NCI-H1436 treated with DMSO at 0.1 percent for 48 hours (cell line): ENCODE measurements at places on chromosomes 3 and 15.

- no peak for DNase-seq
Observed at GRCh38 chr3:7305561-7305960, 444.6 kb downstream of the GRM7 start.

- no peak for DNase-seq
Observed at GRCh38 chr3:4864503-4864902, 114.7 kb upstream of the BHLHE40 start.

DNA sequence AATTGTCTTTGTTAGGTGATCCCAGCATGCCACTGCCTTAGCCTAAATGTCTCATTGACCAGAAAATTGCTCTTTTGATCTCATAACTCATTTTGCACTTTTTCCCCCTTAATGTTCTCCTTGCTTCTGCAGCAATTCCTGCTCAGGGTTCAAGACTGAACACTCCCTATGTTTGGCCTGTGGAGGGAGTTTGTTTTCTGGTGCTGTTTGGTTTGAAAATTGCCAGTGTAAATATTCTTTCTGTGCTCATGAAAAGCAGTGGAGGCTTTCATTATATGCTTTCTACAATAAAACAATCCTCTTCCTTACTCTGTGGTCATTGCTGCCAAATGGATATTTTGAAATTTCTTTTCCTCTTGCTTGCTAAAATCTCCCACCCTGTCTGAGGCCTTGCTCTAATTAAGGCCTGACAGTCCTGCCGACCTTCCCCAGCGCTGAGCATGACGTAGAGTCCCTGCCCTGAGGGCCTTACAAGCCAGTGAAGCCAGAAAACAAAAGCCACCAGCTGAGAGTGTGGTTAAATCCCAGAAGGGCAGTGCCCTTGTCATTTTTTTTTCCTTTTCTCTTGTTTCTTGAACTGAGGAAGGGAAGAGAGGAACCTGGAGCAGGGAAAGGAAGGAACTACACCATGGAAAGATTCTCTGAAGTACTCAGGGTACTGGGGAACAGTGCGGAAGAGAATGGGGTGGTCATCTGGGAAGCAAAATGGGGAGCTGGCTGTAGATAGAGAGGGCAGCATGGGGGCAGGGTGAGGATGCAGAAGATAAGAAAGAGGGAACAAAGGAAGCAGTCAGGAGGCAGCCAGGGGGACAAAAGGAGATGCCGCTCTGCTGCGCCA is 24.8 kb downstream of the ZBTB38 start:
- DNase-seq = no peak

GRCh38 chr3:136070334-136070733 is 104.8 kb downstream of the PPP2R3A start:
- DNase-seq = no peak

- no peak for DNase-seq
Observed at GRCh38 chr3:54877730-54878129, 50.1 kb downstream of the LRTM1 start.

DNA sequence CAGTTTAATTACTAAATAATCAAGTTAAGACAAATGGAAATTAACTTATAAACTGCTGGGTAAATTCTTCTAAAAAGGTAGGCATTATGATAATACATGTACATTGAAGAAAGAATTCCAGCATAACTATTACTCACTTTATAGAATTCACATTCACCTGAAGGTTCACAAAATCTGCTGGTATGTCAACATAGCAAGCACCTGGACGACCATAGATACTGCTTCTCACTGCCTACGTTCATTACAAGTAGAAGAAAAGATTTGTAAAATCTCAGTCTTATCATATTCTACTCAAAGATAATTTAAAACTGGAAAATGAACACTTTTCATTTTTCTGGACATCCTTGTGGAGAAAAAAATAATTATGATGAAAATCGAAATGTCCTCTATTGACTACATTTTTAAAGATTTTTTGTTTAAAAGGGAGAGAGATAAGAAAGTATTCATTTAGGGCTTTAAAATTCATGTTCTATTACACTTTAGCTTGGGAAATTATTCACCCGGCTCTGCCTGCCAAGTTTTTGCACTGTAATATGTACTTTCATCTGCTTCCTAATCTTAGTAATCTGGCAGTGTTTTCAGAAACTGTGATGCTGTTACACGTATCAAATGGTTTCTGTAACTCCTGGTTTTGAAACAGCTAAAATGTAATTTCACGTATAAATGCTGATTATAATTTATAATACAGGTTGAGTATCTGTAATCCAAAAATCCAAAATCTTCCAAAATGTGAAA is 16.1 kb downstream of the HACL1 start:
- no peak for DNase-seq

GRCh38 chr3:112350018-112350810 is 17.3 kb downstream of the CD200 start:
- peak; percentile 15 for DNase-seq

- no peak for DNase-seq
Observed at GRCh38 chr15:66797921-66798320, 95.9 kb downstream of the SMAD6 start.

DNA sequence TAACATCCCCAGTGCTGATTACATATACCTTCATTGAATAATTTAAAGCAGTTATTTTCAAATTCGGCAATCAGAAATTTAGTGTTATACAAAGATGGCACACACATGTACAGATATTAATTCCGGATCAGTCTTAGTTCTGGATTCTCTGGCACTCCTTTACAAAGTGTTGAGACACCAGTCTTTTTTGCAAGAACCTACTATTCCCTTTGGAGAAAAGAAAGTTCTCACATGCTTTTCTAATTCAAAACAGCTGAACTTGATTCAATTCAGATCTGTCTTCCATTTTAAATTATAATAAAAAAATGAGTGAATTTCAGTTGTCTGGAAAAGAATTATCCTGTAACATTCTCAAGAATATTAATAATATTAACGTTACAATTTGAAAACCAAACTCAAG is 20.4 kb downstream of the CCDC191 start:
- no peak for DNase-seq

- DNase-seq = no peak
Observed at GRCh38 chr3:128376516-128376915, 90.2 kb downstream of the DNAJB8 start.

GRCh38 chr3:127159543-127159942 is 33.4 kb upstream of the PRR23E start:
- DNase-seq = peak; percentile 72

DNA sequence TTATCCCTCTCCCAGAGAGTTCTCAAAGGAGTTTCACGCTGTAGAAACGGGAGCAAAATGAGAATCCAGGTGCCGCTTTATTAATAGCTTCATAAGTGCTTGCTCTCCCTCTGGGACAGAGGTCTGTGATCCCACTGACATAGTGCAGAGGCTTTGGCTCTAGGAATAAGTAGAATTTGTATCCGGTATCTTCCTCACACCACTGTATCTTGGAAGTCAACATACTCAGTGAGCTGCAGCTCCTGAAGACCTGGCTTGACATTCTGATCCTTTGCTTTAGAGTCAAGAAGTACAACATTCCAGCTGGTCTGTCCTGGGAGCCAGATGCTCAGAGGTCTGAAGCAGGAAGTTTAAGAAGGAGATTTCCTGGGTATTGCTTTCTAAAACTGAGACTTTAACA is 323.0 kb downstream of the LPP start:
- no peak for DNase-seq

DNA sequence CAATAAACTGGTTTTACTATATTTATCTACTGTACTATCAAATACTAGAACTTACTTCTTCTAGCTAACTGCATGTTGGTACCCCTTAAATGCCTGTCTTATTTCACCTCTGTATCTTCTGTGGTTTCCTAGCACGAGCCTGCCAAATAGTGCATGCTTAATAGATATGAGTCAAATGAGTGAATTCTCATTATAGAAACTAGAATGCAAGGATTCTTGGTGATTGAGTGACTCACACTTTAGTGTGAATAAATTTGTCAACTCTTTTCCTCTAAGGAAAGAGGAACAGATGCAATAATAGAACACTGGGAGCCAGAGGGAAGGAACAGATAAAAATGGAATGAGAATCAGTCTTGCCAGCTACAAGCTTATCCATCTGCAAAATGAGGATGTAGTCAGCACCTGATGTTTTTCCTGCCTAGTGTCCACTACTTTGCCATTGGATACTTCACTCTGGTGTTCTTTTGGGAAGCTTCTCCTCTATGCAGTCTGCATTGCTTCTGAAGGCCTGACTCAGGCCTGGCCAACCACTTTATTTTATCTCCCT is 189.1 kb upstream of the CADPS start:
- DNase-seq = no peak

DNA sequence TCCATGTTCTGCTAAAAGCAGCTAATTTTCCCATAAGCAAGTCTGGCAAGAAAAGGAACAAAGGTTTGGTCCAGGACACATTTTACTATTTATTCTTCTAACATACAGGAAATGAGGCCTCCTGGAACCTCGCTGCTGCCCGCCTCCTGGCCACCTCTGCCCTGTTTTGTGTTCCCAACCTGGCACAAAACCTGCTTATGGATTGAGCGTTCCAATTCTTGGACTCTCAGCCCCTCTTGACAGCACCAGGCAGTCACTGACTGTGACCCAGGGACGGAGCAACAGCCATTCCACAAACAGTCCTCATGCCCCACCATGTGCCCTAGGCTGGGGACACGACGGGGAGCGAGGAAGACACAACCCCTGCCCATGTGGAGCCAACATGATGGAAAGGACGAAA is 11.6 kb upstream of the SSUH2 start:
- DNase-seq = no peak

DNA sequence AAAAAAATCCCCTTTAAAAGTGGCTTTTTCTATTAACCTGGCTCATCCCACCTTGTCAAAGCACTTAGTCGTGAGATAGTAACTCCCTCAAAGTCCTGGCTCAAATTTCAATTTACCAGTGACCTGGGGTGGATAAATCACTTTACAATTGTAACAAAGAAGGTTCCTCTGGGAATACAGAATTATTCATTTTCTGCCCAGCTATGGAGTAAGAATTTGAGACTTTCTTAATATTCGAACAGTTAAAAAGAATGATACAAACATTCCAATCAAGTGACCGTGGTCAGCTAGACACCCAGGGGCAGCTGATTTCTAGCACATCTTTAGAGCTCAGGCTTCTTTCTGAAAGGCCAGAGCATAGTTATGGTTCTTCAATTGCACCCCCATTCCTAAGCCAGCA is 291.0 kb upstream of the TGFBR2 start:
- DNase-seq = no peak

DNA sequence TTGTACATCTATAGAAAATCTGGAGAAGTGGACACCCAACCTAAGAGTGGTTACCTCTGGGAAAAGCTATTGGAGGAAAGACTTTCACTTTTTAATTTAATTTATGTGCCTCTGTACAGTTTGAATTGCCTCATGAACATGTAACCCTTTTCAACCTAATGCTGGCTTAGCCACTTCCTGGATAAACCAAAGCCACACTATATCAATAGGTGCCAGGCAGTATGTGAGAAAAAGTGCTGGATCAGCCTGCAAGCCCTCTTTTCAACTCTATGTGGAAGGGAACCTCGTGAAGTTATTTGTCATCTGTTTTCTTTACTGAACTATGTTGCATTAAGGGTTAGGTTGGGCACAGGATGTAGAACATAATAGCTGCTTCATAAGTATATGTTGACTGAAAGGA is 9.3 kb upstream of the TOPAZ1 start:
- DNase-seq = no peak

- no peak for DNase-seq
Observed at GRCh38 chr15:40290918-40291574, 8.2 kb upstream of the ANKRD63 start.

DNA sequence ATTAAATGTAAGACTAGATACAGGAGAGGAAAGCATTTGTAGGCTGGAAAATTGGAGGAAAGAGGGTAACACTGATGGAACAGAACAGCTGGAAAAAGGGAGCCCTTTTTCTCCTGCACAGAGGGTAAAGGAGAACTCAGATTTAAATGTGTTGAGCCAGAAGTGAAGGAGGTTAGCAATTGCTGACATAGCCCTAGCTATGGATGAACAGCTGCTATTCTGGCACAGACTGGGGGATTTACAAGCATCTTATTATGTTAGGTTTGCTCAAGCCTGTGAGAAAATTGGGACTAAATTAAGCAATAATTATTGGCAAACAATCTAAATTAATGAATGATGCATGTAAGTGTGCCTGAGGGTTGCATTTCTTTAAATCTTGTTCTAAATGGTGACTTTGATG is 40.6 kb upstream of the PRR20G start:
- DNase-seq = no peak

DNA sequence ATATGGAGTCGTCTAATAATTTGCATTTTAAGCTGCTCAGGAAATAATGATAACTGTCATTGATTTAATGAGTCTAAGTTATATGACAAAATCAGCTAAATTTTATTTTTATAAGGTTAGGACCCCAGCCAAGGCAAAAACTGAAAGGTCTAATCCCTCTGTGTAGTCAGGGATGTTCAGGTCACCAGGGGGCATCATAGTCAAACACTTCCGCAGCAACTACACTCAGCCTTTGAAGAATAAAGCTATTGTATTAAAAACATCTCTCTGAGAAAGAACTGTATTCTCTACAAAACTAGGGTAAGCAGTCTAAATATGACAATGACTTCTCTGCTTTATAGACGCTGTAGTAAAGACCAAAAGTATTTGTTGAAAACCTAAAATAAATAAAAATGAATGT is 15.0 kb downstream of the INTS14 start:
- no peak for DNase-seq

GRCh38 chr3:102225407-102226132 is 209.2 kb upstream of the ZPLD1 start:
- DNase-seq = peak; percentile 45

- DNase-seq = no peak
Observed at GRCh38 chr3:17055374-17056276, 170.9 kb downstream of the PLCL2 start.

- DNase-seq = no peak
Observed at GRCh38 chr15:77550301-77551251, 82.1 kb downstream of the LINGO1 start.

GRCh38 chr3:63051920-63052319 is 176.7 kb upstream of the CADPS start:
- DNase-seq = no peak

DNA sequence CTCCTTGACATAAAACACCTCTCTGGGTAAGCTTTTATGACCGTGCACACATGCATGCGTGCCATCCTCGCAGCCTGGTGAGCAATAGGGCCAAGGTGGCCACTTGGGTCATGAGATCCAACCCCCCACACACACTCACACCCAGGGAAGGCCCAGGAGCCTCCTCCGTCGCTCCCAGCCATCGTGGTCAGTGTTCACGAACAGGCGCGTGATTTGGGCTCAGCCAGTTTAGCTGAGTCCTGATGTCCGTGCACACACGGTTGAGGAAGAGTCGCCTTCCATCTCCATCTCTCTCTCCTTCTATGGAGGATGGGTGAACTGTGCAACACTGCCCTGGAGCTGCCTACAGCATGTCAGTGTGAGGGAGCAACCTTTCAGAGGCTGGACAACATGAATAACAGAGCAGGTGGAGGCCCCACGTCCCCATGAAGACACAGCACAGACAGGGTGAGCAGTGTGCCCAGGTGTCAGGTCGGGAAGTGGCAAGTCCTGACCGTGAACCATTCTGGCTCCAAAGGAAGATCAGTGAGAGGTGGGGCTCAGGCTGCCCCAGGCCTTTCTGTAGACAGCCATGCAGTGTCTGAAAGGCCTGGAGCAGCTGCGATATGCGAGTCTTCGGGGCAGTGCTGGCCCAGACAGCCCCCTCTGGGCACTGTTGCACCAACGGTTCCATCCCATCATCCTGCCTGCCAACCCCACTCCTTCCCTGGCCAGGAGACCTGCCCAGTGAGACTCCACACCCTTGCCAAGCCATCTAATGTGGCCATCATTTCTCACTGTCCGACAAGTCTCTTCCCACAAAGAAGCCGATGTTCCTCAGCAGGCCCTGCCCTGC is 253.4 kb downstream of the OCA2 start:
- no peak for DNase-seq

GRCh38 chr3:105674437-105675065 is 194.3 kb downstream of the CBLB start:
- no peak for DNase-seq
